ENCODE measurements at places on chromosomes 7 and 10.
A peak's percentile ranks its signal among the peaks of the same experiment; 100 is the strongest.

DNA sequence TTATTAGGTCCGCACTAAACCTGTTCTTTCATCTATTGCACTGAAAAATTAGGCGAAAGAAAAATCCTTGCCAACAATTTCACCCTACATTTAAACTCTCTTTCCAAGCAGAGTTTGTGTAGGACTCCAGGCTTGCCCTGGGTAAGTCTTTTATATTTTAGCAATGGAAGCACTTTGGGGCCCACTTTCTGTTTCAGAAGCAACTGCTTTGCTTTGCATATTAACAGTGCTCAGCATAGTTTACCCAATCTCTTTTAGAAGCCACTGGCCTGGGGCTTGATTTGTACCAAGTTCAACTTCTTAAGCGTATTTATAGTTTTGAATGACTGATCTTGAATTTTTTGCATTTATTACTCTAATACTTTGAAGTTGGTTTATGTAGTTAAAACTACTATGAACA is 78.8 kb upstream of the MDFIC start:
- no peak for DNase-seq

- peak; percentile 75 for DNase-seq
Observed at GRCh38 chr7:1738511-1738910, 68.4 kb downstream of the ELFN1 start.

DNA sequence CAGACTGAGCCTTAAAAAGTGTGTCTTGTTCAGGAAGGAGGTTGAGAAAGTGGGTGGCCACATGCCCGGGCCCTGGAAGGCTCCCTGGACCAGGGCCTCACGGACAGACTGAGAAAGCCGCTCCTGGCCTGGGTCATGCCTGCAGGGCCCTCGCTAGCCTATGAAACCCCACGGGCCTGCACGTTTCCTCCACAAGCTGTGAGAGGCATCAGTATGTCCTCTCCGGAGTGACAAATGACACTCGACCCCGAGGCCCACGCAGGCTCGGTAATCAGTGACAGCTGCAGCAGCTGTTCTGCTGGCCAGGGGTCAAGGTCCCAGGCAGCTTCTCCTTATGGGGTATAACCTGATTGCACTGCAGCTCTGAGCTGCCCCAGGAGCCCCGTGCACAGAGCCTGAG is 47.6 kb downstream of the ASB13 start:
- DNase-seq = no peak

DNA sequence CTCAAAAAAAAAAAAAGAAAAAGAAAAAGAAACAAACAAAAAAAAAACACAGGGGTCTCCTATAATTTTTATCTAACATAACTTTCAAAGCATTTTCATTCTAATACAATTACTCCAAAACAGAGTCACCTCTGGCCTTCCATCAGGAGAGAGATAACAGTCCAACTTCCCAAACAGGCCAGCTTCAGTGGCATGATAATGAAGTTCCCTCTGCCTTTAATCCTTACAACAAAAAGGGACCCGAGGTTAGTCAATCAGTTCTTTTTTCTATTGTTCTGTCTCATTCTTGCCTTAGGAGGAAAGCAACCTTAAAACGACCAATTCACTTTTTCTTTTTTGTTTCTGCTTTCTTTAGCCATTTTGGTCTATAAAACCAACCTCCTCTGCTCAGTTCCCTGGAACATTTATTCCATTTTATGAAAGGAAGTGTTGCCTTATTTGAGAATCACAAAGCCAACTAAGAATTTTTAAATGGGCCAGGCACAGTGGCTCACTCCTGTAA is 16.5 kb upstream of the FXYD4 start:
- DNase-seq = no peak

DNA sequence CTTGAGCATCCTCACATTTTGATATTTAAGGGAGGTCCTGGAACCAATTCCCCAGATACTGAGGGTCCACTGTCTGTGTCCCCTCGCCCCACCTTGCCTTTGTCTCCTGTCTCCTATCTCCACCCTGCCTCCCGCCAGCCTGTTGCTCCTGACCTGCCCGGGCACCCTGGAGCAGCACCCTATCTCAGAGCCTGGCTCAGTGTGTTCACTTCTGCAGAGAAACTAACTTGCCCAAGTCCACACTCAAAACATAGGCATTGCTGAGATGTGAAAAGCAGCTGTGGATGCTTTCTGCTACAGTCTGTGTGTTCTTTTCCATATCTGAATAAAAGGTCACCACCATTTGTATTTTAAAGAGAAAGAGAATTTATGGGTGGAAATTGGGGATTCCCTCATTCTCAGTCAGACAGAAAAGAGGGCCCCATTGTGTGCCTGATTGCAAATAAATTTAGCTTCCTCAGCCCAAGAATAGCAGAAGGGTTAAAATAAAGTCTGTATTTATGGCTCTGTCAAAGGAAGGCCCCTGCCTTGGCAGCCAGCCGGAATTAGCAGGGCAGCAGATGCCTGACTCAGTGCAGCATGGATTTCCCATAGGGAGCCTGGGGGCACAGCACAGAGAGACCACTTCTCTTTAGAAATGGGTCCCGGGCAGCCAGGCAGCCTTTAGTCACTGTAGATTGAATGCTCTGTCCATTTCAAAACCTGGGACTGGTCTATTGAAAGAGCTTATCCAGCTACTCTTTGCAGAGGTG is 161.3 kb downstream of the EGFR start:
- DNase-seq = no peak

DNA sequence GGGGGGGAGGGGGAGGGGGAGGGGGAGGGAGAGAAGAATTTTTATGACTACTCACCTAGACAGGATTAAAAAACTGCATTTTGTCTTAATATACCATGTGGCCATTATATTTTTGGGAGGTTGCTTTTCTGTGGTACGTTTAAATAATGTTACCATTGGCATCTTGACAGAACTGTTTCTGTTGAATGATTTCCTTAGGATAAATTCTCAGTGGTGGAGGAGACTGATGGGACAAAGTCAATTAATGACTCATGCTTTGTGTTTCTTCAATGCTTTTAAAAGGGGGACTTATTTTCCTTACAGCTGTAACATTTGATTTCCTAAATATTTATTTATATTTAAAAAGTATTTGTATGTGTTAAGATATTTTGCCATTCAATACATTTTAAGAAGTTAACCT is 13.7 kb downstream of the AGR2 start:
- no peak for DNase-seq

GRCh38 chr7:41147606-41148485 is 555.0 kb downstream of the INHBA start:
- no peak for DNase-seq

DNA sequence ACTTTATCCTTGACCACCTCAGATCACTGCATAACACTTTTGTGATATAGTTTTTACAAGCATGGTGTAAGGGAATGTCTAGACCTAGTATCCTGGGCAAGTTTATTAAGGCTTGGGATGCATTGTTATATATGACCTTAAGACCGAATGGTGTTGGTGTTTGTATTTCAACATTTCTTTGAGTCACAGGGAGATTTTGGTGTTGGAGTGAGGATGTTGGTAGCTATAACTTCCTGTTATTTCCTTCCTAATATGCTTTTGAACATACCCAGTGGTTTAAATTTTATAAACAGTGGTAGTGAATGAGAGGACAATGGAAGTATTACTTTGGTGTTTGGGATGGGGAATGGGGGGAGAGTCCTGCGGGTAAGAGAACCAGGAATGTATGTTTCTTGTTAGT is 2.6 kb downstream of the EXOC4 start:
- peak; percentile 60 for DNase-seq

GRCh38 chr10:124725171-124725631 is 19.0 kb downstream of the FAM53B start:
- no peak for DNase-seq

- peak; percentile 93 for DNase-seq
Observed at GRCh38 chr10:86888585-86889381, 68.6 kb downstream of the MMRN2 start.

DNA sequence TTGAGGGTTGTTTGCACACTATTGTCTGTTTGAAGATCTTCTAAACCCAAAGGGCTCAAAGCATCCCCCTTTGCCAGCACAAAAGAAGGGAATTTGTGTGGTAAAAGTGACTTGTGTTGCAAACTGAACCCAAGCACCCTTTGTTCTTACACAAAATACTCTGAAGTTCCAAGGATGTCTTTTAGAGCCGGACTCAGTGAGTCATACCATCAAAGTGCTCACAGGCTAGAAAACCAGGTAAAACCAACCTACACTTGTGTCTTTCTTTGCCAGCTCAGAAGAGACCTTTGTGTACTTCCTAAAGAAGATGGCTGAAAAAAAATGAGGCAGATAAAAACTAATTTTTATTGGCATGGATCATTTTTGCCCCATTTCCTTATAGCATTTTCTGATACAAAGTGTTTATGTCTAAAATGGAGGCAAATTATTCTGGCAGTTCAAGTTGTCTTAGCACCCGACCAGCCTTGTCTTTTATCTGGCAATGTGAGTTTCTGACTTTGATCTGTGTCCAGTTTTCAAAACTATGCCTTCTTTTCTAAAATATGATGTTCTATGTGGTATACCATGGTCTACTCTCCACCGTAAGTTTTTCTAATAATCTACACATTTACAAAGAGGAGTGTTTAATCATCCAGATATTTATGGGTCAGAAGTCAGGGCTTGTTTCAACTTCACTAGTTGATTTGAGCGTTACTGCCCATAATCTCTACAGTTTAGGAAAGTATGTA is 128.4 kb upstream of the FZD1 start:
- no peak for DNase-seq

GRCh38 chr10:16648366-16648765 is 126.7 kb upstream of the C1QL3 start:
- DNase-seq = no peak

- DNase-seq = peak; percentile 91
Observed at GRCh38 chr7:151432658-151433521, 7.1 kb downstream of the CRYGN start.

DNA sequence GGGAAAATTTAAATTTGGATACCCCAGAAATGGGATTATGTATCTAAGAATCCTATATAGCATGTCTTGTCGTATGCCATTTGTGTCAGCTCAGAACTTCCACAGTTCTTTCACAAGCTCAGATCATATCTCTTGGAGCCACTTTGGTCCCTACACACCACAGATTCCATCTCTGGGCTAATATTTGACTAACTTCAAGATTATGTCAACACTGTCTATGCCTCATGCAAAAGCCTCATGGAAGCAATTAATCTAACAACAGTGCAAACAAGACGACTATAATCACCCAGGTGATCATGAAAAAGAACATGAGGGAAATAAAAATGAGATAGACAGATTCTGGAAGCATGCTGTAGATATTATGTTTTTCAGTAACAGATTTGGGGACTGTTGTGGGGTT is 189.1 kb downstream of the LRRTM3 start:
- no peak for DNase-seq

DNA sequence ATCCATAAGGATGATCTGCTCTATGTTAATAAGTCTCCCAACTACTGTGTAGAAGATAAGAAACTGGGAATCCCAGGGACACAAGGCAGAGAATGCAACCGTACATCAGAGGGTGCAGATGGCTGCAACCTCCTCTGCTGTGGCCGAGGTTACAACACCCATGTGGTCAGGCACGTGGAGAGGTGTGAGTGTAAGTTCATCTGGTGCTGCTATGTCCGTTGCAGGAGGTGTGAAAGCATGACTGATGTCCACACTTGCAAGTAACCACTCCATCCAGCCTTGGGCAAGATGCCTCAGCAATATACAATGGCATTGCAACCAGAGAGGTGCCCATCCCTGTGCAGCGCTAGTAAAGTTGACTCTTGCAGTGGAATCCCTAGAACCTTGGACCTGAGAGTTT is 10.3 kb downstream of the WNT16 start:
- peak; percentile 32 for DNase-seq

DNA sequence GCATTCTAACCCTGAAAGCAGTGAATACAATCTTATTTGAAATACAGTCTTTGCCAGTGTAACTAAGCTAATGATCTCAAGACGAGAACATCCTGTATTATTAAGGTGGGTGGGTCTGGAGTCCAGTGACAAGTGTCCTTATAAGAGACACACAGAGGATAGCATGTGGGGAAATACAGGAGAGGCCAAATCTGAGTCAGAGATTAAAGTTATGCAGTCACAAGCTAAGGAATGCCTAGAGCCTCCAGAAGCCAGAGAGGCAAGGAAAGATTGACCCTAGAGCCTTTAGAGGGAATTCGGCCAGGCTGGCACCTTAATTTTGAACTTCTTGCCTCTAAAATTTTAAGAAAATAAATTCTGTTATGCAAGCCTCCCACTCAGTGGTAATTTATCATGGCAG is 87.5 kb upstream of the HGF start:
- no peak for DNase-seq

GRCh38 chr10:35136263-35136815 is 9.7 kb downstream of the CREM start:
- peak; percentile 19 for DNase-seq

- DNase-seq = no peak
Observed at GRCh38 chr7:73761854-73762658, 8.0 kb downstream of the CLDN3 start.

DNA sequence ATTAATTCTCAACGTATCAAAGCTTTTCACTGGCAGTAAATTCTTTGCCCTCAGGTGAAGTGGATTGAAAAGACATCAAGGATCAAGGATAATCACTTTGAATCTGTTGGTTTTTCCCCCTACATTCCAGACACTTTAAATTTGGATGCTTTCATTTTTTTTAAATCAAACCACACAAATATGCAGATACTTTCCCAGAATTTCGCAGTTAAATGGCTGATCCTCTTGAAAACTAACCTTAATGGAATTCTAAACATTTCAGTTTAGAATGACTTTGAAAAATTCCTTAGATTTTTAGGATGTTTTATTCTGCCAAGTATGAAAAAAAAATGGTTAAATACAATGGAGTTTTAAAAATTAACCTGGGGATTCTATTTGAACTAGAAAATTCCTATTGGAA is 325.9 kb downstream of the GFRA1 start:
- DNase-seq = no peak

- no peak for DNase-seq
Observed at GRCh38 chr10:55277549-55277948, 476.5 kb upstream of the PCDH15 start.

DNA sequence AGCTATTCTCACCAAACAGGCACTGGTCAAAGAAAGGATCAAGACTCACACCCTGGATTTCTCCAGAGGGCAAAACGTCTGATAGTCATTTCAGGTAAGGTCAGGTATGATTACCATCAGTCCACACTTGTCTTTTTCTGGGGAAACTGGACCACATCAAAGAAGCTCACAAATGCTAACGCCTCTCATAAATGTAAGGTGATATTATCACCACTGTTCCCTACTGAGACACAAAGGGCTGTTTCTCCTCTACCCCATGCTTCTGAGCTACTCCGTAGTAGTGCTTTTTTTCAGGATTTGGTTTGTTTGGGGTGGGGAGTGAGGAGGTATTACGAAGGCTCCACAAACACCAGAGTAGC is 51.6 kb downstream of the CREB3L2 start:
- DNase-seq = no peak

GRCh38 chr7:4265066-4265465 is 417.0 kb upstream of the FOXK1 start:
- no peak for DNase-seq

- DNase-seq = peak; percentile 76
Observed at GRCh38 chr10:45375716-45376231, 1.8 kb downstream of the ALOX5 start.

DNA sequence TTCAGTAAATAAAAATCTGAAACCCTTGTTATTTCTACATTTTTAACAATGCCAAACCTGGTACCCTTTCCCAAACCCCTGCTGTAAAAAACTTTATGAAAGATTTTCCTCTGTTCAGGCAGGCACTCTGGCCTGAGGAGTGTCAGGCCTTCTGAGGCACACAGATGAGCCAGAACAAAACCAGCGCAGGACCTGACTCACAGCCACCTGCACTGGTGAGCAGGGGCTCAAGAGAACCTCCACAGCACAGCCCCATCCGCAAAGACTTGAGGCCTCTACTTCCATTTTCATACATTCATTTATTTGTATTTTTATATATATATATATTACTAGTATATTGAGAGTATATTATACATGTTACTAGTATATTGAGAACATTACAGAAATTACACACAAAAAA is 49.4 kb downstream of the COBL start:
- no peak for DNase-seq

GRCh38 chr10:436911-437665 is 252.4 kb downstream of the DIP2C start:
- no peak for DNase-seq

Measured in NB4 (cell line).